ENCODE measurements at places on chromosomes 2 and 18.

GRCh38 chr2:197137231-197137630 is 173.3 kb downstream of the ANKRD44 start:
- DNase-seq, result no peak

DNA sequence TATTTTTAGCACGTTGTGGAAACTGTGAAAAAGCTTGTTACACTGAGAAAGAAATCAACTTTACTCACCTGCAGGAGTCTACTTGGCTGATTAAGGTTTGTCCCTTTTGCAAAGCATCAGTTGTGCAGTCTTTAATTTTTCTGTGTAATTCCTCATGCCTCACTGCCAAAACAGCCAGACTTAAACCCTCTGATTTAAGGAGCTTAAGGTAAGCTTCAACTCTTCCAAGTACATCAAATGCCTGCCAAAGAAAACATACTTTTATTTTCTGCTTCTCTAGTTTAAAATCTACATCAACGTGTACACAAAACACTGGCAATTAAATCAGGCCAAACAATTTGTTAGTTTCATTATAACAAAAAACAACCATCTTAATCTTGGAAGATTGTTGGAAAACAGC is 98.0 kb upstream of the TTN start:
- DNase-seq, result no peak

- DNase-seq, result no peak
Observed at GRCh38 chr2:150001788-150002187, 414.2 kb upstream of the MMADHC start.

DNA sequence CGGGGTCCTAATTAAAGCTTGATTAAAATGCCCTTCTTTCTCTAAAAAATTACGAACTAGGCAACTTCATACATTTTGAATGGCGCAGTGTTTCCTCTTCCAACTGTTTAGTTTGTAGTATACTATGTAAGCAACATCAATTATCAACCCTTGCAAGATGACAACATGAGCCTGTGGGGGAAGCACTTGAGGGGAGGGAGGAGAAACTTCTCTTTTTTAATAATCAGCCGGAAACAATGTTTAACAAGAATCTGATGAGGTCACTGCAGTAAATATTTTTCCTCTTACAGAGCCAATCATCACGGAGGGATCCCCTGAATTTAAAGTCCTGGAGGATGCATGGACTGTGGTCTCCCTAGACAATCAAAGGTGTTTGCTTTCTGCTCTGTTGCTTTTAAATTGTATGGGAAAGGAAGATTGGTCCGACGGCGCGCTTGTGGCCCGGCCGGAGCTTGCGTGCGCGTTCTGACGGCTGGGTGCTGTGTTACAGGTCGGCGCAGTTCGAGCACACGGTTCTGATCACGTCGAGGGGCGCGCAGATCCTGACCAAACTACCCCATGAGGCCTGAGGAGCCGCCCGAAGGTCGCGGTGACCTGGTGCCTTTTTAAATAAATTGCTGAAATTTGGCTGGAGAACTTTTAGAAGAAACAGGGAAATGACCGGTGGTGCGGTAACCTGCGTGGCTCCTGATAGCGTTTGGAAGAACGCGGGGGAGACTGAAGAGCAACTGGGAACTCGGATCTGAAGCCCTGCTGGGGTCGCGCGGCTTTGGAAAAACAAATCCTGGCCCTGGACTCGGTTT is 5.3 kb upstream of the DLX1 start:
- DNase-seq, result no peak

DNA sequence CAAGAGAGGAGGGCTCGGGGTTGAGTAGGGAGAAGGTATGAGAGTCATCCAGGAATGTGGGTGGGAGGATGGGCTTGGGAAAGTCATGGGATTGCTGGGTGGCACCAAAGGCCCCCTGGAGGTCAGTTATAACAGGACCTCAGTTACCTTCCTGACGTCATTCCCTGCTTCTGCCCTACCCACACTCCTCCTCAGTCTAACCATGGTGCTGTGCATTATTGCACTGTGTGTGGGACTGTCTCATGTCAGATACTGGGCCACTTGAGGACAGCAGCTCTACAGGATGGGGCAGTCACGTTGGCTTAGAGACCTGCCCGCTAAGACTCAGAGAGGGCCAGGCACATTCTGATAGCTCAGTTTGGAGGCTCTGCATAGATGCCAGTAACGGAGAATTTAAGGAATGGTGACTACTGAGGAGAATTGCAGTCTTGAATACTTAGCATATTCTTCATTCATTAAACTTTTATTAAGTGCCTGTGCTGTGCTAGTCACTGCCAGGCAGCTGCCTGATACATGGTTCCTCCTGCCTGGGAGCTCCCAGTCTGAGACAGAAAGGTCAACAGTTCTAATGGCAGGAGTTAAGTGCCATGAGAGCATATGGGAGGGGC is 90.5 kb downstream of the LAMA3 start:
- no peak for DNase-seq

DNA sequence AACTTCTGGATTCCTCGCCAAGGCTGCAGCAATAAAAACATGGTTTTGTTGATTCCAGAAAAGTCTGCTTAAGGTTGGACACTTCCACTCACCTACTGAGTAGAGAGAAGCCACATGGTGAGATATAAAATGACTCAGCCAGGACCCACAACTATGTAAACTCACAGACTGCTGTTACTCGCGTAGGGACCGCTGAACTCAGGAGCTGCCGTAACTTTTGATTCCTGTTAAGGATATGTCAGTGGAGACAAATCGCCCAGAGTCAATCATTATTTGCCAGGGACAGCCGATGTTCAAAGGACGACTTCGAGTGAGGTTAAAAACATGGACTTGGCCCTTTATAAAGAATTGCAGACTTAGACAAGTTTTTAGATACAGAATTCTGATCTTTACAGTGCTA is 25.6 kb downstream of the CYB5A start:
- no peak for DNase-seq

DNA sequence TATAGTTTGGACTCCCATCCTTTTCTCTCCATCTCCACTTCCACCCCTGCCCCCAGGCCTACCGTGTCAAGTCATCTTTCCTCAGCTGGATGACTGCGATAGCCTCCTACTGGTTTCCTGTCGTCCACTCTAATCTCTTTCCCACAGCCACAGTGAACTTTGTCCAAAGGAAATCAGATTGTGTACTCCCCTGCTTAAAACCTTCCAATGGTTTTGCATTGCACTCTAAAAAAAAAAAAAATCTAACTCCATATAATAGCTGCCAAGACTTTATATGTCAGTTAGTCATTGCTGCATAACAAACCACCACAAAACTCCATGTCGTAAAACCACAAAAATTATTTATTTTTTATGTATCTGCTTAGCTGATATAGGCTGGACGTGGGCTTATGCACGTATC is 160.2 kb upstream of the CCDC68 start:
- peak; percentile 78 for DNase-seq

DNA sequence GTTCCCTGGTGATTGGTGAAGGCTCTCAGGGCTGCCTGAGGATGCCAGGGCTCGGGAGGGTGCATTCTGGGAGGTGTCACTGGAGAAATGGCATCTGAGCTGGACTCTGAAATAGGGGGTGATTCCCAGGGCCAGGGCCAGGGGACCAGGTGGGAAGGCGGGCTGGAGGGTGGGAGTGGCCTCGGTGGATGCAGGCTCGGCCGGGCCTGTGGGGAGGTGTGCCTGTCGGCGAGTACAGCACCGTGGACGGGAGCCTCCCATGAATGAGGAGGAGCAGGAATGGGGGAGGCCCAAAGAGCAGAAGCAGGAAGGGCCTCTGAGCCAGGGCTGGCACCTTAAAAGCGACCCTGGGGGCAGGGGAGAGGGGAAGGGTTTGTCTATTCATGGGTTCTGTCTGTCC is 116.8 kb downstream of the GBX2 start:
- no peak for DNase-seq

DNA sequence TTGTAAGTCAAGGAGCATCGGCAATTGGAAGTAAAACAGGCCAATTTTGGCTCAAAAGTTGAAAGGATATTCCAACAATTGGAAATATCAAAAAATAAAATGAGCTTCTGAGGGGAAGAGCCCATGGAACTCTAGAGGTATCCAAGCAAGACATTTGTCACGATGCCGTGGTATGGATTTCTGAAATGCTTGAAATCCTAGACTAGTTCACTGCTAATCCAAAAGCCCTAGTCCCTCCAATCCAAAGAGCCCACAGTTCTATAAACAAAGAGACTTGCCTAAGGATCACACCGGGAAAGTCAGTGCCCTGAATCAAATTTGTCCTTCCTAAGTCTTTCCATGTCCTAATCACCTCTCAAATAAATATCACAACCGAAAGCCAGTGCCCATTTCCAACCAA is 85.1 kb downstream of the CLHC1 start:
- no peak for DNase-seq

GRCh38 chr2:230219419-230220331 is at the start of gene SP110:
TSS of gene SP110 (minus strand) at chr2:230219984. CDS start at chr2:230216927, 3,057 bp downstream.
- peak; percentile 56 for DNase-seq

- no peak for DNase-seq
Observed at GRCh38 chr2:154015233-154015632, 143.5 kb downstream of the GALNT13 start.

DNA sequence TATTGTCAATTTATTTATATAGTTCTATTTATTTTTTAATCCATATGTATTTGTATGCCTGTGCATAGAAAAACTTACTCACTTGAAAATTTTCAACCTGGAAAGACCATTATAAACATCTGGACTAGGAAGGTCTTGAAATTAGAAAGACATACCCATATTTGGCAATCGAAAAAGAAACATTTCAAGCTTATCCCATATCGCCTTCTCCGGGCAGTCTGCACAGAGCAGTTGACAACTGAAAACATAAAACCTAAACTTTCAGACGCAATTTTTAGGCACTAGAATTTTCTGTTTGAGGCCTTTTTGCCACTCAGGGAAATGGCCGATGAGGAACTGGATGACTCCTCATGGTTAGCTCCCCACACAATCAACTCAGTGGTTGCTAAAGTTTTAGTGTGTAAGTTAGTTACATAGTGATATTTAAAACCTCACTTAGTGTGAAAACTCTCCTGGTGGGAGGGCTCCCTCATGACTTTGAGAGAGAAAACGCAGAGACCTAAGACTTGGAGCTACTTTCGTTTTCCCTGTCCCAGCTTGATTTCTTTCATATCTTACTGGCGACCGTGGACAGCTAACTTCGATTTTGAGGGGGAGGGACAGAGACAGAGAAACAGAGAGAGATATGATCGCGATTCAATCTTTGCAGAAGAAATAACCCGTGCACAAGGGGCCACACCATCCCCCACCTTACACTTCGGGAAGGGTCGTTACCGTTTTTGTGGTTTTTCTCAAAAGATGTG is 3.2 kb upstream of the HOXD12 start:
- DNase-seq, result no peak

GRCh38 chr2:96150007-96150640 is 4.9 kb upstream of the DUSP2 start:
- no peak for DNase-seq

GRCh38 chr2:177149155-177149503 is 63.5 kb upstream of the HNRNPA3 start:
- DNase-seq, result no peak

GRCh38 chr18:43627848-43628530 is 350.7 kb upstream of the SYT4 start:
- DNase-seq, result no peak

GRCh38 chr2:231502596-231502995 is 27.6 kb downstream of the NMUR1 start:
- no peak for DNase-seq

DNA sequence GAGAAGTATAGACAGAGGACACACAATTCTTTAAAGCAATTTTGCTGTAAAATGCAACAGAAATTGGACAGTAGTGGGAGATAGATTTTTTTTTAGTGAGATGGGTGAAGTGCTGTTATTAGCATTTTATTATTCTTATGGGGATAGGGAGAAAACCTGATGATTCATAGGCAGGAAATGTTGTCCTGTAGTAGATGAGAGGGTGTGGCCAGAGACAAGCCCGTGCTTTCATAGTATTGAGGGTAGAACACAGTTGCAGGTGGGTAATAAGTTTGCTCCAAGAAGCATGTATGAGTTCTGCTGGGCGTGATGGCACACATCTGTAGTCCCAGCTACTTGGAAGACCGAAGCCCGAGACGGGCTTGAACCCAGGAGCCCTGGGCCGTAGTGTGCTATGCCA is 128.3 kb upstream of the ARHGAP28 start:
- no peak for DNase-seq

- no peak for DNase-seq
Observed at GRCh38 chr2:130791617-130791939, 36.2 kb downstream of the AMER3 start.

- no peak for DNase-seq
Observed at GRCh38 chr2:180158961-180159360, 151.9 kb upstream of the CWC22 start.

GRCh38 chr2:194698012-194698411 is 959.0 kb upstream of the SLC39A10 start:
- no peak for DNase-seq

DNA sequence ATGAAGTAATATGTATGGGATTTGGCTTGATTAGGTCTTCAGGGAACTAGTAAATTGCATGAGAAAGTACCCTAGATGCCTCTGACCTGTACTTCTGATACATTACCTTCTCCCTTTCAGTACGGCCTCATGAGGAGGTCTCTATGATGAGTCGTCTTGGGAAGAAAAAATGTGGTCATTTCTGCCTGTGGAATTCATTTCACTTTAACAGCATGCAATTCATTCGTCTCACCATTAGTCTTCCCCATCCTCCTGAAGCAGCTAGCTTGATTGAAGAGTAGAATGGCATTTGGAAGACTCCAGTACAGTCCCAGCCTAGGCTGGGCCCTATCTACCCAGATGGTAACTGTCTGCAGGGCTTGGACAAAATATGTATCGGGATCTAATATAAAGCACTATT is 52.2 kb downstream of the TMX3 start:
- DNase-seq, result no peak

GRCh38 chr18:60235164-60235563 is 137.4 kb downstream of the MC4R start:
- DNase-seq, result no peak

GRCh38 chr18:70981400-70982140 is 692.7 kb downstream of the SOCS6 start:
- DNase-seq, result no peak

- no peak for DNase-seq
Observed at GRCh38 chr2:48444404-48444803, 85.5 kb upstream of the STON1 start.

GRCh38 chr2:25002066-25002465 is 30.3 kb upstream of the DNAJC27 start:
- no peak for DNase-seq

- DNase-seq, result no peak
Observed at GRCh38 chr2:176514805-176515500, 245.7 kb downstream of the MTX2 start.

- no peak for DNase-seq
Observed at GRCh38 chr2:238938401-238939055, 90.6 kb downstream of the TWIST2 start.

DNA sequence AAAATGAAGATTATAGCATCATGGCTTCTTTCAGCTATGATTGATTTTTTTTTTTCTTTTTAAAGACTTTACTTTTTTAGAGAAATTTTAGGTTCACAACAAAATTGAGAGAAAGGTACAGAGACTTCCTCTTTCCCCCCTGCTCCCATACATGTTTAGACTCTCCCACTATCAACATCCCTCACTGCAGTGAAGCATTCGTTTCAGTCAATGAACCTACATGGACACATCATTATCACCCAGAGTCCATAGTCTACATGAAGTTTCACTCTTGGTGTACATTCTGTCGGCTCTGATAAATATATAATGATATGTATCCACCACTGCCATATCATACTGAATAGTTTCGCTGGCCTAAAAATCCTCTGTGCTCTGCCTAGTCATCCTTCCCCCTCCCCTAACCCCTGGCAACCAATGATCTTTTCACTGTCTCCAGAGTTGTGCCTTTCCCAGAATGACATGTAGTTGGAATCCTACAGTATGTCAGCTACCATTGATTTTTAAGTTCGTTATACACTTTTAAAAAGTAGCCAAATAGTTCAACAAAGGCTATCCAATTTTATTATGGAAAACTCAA is 86.8 kb downstream of the GPD2 start:
- no peak for DNase-seq

Data from CMK (cell line).